ENCODE measurements at places on chromosomes 12 and 14. TPM values are rescaled to one million over a fixed set of nuclear protein-coding genes. Genes with fewer than 3 reads are reported as not detected.
A peak's percentile ranks its signal among the peaks of the same experiment; 100 is the strongest.

- DNase-seq, result no peak
Observed at GRCh38 chr12:54225666-54226065, 36.9 kb upstream of the SMUG1 start.

- no peak for DNase-seq
Observed at GRCh38 chr14:50089208-50089607, 27.2 kb downstream of the VCPKMT start.

DNA sequence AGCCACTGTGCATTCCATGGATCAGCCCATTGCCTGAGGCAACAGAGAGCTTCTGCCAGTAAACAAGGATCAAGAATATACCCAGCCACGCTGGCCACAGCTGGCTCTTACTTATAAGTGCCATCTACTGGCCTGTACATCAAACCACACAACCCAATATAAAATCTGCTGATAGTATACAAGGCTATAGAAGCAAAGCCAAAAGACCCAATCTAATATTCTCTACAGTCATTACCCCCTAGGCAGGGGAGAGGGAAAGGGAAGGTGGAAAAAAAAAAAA is 4.4 kb upstream of the FAM186B start:
- DNase-seq, result no peak

DNA sequence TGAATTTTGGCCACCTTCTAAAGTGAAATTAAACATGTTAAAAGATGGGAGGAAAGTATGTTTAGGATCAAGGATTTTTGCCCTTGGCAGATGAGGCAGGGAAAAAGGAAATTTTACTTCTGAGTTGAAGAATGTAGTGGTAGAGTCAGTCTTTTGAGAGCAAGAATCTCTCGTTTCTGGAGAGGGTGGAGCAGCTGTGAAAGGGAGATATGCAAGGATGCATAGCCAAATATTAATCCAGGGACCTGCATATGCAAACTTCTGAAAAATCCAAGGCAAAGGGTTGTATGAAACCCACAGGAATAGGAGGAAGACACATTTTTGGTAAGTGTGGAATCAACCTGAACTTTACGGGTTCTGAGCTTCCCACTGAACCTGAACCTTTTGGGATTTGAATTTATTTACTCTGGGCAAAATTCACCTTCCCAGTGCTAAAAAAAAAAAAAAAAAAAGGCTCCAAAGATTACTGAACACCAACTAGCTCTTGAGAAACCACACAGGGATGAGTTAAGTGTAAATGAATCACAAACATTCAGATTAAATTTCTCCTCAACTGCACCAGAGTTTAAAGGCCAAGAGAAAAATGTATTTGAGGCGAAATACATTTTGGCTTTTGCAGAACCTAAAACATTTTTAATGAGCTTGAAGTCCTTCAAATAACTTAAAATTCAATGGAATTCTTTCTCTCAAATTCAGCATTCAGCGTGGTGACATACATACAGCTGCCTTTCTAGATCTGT is 187.1 kb upstream of the CDKN3 start:
- DNase-seq, result no peak

The PLEKHG7 gene
- polyA plus RNA-seq, result 0.75 TPM

The AKAP6 gene
- 2.7 TPM for polyA plus RNA-seq

The TSHR gene
- 0.17 TPM for polyA plus RNA-seq

DNA sequence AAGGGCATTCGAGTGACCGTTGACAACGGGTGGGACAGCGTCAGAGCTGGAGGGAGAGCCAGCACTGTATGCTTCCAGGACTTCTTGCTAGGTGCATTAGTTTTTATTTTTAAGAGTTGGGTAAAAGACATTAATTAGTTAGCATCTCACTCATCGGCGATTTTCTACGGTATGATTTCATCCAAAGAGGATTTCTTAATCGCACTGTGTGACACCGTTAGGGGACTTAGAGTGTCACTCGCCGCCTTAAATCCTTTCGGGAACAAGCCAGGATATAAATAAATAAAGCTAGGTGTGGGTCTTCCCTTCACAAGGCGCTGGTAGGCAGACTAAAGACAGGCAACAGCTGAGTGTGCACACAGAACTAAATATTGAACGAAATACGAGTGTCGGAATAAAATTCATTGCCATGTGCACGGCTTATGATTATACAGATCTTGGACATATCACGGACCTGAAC is 869 bp upstream of the NOVA1 start:
- DNase-seq, result no peak

DNA sequence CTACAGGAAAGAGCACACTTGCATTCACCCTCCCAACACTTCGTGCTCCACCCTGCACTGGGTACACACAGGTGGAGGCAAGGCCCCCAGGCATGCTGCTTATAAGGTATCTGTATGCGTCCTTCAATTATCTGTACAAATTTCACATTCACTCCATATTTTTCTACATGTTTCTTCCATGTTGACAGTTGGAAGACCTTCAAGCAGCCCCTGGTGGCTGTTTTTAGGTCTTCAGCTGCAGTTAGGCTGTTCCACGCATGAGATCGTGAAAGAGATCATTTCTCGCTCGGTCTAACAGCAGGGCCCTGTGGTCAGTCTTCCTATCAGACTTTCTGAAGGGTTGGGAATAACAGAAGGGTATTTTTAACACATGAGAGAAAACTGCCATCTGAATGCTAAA is 47.1 kb downstream of the PLXNC1 start:
- DNase-seq, result no peak

GRCh38 chr14:55386037-55386808 is 25.4 kb downstream of the ATG14 start:
- DNase-seq, result no peak

The GPR65 gene
- 0.50 TPM for polyA plus RNA-seq

- DNase-seq, result no peak
Observed at GRCh38 chr12:126480451-126480850, 1415.2 kb downstream of the AACS start.

The ETFRF1 gene
- 40.7 TPM for polyA plus RNA-seq

DNA sequence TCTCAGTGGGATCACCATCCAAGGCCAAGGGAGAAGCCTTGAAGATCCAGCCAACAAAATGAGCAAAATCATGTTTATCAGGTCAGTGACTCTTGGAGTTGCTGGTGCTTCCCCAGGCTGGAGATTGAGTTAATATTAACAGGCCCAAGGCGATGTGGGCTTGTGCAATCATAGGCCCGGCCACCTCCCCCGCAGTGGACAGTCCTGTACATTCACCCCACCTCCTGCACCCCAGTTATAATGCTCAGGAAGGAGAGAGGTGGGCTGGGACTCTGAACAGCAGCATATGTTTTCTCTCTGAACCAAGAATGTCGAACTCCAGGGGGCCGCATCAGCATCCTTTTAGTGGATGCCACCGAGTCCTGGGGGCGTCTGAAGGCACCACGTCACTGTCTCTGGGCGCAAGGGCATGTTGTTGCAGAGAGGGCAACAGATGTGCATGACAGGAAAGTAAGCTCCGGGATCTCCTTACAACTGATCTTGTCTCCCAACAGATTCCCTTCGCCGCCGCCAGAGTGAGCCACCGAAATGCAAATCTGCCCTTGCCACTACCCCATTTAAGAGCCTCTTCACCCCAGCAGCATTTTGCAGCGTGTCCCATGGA is 32.2 kb upstream of the SERPINA6 start:
- DNase-seq, result no peak

DNA sequence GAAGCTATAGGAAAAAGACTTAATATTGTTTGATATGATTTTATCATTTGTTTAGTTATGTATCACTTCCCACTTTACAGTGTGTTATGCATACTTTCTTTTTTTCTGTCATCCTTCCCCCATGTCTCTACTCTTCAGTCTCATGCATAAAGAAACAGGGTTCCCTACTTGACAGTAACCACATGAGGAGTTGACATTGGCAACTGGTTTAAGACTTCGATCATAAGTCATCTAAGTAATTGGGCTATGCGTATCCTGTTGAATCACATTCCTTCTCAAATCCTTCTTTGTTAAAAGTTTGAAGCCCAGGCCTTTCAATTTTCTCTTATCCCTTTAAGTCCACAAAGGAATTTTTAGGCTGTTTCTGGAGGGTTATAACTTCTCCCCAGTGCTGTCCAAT is 358.7 kb downstream of the RAD51B start:
- no peak for DNase-seq

DNA sequence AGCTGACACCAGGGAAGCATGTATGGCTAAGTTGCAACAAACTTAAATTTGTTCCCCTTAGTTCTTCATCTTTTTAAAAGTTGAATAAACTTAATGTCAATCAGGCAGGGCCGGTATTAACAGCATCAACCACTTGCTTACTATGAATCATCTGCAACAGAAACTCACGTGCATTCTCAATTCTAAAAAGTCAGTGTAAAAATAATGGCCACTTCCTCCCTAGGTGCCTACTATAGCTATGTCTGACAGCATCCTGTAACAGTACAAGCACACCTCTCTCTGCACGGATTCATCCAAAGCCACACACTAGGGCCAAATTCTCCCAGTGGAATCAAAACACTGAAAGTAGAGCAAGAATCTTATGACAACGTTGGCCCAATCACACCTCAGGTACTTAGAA is 48.6 kb downstream of the PPP1R36 start:
- DNase-seq, result no peak

GRCh38 chr12:79936670-79937069 is 1.8 kb upstream of the PPP1R12A start:
- no peak for DNase-seq

DNA sequence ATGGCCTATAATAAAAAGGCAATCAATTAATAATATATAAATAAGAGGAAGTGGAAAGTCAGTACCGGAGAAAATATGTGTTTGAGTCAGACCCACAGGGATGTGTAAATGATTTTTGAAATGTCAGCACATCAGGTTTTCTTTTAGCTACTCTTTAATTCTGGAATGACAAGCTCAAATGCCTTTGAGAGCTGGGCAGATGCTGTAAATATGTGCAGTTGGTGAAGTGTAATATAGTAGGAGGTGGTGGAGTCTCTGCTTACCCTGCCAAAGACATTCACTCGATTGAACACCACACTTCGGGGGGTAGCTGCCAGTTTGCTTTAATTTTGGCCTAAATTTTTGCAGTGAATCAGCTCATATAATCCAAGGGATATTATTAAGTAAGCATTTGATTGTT is 93.0 kb downstream of the PLEKHA5 start:
- no peak for DNase-seq

DNA sequence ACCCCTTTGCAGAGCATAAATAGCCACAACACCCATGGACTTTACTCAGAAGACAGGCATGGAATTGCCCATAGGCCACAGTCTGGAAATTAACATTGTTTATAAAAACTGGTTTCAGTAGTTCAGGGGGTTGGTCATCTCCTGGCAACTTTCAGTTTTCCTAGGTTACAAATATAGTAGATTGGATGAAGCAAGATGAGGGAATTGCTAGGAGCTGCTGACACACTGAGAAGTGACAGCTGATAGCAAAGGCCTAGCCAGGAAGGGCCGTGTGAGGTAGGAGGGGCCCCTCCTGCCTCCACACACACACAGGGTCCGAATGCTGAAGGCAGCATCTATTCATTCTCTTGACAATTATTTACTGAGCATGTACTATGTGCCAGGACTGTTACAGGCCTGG is 8.3 kb downstream of the GALNT16 start:
- no peak for DNase-seq

- no peak for DNase-seq
Observed at GRCh38 chr12:99002156-99002555, 357.1 kb downstream of the APAF1 start.

DNA sequence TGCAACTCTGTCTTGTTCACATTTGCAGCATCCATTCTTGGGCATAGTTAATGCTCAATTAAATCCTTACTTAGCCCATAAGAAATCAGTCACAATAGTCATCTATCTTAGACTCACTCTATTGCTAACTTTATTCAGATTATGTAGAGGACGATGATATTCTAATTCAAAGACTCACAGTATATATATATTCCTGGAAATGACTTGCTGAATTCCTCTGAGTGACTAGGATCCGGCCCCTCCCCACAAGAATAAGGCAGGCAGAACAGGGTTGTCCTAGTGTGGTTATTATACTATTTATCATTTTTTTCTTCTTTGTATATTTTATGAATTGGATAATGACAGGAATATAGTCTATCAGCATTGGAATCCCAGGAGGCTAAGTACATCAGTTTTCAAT is 275.1 kb downstream of the TMTC2 start:
- DNase-seq, result no peak

DNA sequence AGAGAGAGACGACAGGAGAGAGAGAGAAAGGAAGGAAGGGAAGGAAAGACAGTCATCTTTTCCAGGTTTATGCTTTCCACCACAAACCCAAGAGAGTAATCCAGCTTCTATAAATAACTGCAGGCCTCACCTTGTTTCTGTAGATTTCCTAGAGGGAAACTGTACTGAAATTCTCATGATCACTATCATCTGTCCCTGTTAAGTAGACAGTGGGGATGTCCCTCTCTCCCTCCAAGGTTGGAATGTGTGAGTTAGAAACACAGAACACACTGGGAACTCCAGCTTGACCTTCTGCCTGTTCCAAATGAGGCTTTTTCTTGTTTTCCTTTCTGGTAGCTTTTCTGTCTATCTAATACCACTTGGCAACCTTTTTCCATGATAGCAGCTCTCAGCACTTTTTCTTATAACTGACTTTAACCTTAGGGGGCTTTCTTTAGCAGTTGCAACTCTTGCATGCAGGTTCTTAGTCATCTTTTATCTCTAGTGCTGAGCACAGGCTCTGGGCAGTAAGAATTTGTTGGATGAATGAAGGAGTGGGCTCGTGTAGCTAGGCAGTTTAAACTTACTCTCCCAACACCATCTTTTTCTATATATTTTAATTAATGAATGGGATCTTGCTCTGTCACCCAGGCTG is 22.8 kb upstream of the FBXO33 start:
- no peak for DNase-seq

The KRT85 gene
- polyA plus RNA-seq, result not detected

GRCh38 chr14:63345826-63346225 is 27.1 kb upstream of the GPHB5 start:
- peak; percentile 36 for DNase-seq

GRCh38 chr12:24815114-24815423 is 133.8 kb downstream of the BCAT1 start:
- DNase-seq, result no peak

GRCh38 chr14:23895480-23895879 is 58.1 kb upstream of the DHRS4 start:
- DNase-seq, result no peak

- no peak for DNase-seq
Observed at GRCh38 chr14:93989939-93990338, 7.2 kb upstream of the CCDC197 start.

The LRFN5 gene
- 10.9 TPM for polyA plus RNA-seq

Data from renal cortex interstitium (tissue), 15 donors.